ENCODE measurements at places on chromosomes 4 and X.

- no peak for DNase-seq
These were observed 52.8 kb downstream of the PPP1R2C start for GRCh38 chrX:42725196-42725595.

DNA sequence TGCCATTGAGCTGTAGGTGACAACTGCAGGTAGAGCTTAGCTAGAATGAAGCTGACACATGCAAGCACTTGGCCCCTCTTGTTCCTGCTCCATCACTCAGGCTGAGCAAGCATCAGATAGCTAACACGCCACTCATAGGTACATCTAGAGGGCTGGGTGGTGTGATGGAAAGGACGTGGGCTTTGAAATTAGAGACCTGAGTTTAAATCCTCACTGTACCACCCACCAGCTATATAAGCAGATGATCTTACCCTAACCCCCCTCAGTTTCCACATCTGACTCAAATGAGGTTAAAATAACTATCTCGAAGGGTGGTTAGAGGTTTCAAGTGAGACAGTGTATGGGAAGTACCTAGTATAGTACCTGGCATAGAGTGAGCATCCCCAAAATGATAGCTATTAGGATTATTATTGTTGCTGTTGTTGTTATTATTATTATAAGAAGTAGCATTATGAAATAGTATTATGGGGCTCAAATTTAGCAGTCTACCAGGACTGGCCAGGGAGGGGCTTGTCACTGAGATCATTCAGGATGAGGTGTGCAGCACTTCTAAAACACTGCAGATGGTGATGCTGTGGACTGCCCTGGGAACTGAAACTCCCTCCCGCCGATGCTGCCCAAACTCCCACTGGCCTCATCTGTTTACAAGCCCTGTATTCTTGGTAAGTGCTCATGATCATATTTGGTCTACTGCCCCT is 59.0 kb downstream of the REELD1 start:
- DNase-seq = no peak

DNA sequence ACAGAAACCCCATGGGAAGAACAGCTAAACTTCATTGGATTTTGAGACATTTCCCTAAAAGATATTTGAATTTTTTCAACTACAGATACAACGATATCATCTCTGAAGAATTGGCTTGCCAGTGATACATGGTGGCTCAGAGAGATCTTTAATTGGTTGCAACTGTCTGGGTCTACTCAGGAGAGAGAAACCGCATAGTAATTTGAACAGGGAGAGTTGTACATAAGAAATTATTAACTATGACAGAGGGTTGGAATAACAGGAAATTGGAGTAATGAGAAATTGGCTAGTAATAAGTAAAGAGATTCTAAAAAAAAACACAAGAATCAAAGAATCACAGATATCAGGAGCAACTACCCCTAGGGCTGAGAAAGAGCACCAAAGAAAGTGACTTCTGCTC is 118.4 kb downstream of the KLHL13 start:
- no peak for DNase-seq

- no peak for DNase-seq
These were observed 640.6 kb downstream of the PCDH7 start for GRCh38 chr4:31360786-31361185.

GRCh38 chrX:78619834-78620233 is 39.3 kb downstream of the RTL3 start:
- no peak for DNase-seq

DNA sequence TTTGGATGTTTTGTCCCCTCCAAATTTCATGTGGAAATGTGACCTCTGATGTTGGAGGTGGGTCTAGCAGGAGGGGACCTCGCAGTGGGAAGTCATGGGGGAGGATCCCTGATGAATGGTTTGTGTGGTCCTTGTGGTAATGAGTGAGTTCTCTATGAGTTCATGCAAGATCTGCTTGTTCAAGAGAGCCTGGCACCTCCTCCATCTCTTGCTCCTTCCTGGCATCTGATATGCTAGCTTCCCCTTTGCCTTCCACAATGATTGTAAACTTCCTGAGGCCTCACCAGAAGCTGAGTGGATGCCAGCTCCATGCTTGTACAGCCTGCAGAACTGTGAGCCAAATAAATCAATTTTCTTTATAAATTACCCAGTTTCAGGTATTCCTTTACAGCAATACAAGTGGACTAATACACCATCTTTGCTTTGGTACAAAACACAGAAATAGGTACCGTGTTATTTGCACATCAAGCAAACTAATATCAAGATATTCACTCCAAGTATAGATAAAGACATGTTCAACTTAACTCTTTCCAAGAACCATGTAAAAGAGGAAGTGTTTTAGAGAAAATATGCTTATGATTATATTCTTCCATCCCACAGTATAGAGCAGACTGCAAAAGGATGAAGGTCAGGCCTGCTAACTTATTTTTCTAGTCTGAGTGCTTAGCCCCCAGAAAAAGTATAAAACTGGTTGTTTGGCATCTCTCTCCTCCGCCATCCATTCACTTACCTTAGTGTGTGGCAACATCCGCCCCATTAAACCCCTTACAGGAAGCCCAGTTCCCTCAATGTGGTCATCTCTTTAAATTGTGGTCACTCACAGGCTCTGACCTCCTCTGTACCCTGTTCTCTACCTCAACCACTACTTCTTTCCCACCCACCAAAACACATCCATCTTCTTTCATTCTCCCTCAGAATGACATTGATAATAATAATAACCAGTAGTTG is 6.7 kb downstream of the ARAP2 start:
- no peak for DNase-seq

- no peak for DNase-seq
These were observed 593 bp downstream of the NPY1R start for GRCh38 chr4:163331629-163332376.

DNA sequence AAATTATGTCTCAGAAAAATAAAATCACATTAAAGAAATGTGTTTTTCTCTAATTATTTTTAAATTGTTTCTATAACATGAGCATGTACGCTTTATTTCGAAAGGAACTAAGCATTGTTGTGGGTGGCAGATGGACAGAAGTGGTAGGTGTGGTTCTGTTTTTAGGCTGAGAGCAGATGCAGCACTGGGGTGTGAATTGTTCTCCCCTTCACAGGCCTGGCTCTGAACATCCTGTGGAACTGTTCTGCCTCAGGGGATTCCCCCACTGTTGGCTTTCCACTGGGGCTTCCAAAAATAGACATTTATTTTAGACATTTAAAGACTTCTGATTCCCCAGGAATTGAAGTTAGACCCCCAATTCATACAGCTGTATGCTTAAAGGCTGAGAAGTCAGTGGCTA is 41.9 kb upstream of the PDHA2 start:
- DNase-seq = no peak

DNA sequence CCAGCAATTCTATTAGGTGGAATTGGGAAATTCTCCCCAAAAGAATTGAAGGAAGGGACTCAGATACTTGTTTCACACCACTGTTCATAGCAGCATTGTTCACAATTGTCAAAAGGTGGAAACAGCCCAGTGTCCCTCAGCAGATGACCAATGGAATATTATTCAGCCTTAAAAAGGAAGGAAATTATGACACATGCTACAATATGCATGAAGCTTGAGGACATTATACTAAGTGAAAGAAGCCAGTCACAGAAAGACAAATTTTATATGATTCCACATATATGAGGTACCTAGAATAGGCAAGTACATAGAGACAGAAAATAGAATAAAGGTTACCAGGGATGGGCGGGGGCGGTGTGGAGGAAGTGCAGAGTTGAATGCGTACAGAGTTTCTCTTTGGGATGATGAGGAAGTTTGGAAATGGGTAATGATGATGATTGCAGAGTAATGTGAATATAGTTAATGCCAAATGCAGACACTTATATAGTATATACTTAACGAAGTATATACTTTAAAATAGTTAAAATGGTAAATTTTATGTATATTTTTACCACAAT is 29.6 kb downstream of the DOCK11 start:
- no peak for DNase-seq

DNA sequence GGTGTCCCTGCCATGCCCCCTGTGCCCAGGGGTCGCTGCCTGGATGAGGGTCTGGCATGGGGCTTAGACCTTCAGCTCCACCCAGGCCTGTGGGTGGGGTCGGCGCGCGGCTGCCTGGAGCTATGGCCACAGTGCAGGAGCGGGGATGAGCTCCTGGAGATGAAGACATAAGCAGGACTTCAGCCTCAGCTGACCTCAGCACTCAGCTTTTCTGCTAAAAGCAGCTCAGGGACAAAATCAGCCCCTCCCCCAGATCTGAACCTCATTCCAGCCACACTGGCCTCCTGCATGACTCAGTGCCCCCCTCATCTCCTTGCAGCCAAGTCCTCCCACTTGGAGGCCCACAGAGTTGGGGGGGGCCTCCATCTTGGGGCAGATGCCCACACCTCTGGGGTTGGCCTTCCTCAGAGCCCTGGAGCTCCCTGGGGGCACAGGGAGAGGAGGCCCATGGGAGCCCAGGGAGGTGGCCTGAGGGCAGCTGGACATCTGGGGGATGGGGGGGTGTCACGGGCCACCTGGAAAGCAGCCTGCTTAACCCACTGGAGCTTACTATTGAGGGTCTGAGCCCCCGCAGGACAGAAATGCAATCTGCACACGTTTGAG is 19.4 kb upstream of the CPLX1 start:
- DNase-seq = no peak

DNA sequence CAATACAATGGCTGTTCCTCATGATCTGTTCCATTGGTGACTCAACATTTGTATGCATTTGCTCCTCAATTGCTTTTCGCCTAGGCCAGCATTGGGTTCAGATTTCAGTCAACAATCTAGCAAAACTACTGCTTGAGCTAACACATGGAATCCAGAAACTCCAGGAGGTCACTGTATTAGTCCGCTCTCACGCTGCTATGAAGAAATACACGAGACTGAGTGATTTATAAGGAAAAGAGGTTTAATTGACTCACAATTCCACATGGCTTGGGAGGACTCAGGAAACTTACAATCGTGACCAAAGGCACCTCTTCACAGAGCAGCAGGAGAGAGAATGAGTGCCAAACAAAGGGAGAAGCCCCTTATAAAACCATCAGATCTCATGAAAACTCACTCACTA is 67.1 kb downstream of the RXFP1 start:
- no peak for DNase-seq

DNA sequence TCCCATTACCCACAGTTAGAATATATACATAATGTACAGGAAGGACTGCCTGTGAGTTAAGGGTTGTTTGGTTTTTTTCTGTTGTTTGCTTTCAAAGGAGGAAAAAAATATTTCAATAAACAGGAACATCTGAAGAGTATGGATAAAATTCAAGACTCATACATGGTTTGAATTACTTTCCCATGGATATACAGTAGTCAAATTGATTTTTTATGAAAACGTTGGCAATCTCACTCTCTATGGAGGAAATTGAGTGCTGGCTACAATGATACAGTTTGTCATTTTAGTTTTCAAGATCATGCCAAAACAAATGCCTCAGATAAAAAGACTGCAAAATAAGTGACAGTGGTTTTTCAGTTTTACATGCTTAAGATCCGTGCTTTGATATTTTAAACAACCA is 116.6 kb downstream of the SH3RF1 start:
- no peak for DNase-seq

DNA sequence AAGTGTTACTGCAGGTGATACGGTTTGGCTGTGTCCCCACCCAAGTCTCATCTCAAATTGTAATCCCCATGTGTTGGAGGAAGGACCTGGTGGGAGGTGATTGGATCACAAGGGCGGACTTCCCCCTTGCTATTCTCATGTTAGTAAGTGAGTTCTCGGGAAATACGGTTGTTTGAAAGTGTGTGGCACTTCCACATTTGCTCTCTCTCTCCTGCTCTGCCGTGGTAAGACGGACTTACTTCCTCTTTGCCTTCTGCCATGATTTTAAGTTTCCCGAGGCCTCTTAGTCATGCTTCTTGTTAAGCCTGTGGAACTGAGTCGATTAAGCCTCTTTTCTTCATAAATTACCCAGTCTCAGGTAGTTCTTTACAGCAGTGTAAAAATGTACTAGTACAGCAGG is 65.2 kb upstream of the SLC7A11 start:
- DNase-seq = no peak

- no peak for DNase-seq
These were observed 9.5 kb downstream of the OGT start for GRCh38 chrX:71542411-71542810.

DNA sequence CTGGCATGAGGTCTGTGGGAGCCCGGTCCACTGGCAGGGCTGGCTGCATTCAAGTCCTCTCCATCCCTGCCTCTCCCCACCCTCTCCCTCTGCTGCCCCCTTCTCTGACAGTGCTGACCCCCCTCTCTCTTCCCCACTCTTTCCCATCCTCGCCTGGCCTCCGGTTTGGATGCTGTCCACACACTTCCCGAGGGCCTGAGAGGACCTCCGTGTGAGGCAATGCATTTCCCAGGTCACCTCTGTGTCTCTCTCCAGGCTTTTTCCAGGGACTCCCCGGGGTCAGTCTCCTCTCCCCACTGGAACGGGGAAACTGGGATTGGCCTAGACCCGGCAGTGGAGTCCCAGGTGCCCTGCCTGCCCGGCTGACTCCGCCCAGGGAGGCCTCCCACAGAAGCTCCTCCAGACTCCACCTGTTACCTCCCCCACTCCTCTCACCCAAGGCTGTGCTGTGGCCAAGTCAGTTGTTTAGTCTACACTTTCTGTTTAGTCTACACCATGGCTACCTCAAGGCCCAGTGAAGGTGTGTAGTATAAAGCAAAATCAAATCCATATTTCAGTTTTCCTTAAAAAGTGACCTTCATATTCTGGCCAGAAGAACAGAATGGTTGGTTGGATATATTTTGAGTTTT is 146.8 kb downstream of the PTTG2 start:
- DNase-seq = no peak

DNA sequence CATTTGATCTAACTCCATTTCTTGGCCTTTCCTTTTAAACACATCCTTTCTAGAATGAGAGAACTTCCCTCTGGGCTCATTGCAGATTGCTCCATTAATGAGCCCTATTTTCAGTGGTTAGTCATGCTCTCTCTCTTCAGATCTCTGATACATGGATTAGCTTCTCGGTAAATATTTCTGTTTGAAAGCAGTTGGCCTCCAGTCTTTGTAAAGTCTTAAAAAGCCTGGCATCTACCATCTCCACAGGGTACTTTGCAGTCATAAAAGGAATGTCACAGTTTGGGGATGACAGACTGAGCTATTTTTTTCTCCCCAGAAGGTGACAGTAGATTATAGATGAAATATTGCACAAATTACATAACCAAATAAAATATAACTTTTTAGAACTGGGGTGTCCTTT is 72.7 kb downstream of the UNC5C start:
- no peak for DNase-seq
